Activated CD4-positive, alpha-beta T cell treated with anti-CD3 and anti-CD28 coated beads for 24 hours (primary cell): ENCODE measurements at places on chromosomes 5 and 9.

GRCh38 chr9:81374459-81375186, 314.7 kb downstream of the TLE1 start:
- no peak for DNase-seq

DNA sequence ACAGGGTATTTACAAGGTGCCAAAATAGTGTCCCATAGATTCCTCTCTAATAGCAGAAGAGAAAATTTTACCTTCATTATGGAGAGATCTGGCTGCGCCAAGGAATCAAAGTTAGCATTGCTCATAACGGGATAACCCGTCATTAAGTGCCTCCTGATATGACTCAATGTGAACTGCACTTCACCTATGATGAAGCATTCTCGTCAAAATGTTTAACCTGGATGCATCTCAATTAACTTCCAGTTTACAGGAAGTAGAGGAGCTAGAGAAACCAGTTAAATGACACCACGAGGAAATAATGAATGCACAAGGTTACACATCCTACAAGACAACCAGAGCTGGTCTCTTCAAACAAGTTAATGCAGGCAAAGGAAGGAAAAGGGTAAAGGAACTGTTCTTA, 17.2 kb downstream of the FBXW11 start:
- DNase-seq: no peak

- DNase-seq: no peak
These were observed 3.7 kb downstream of the ECSCR start for GRCh38 chr5:139458580-139459407.

DNA sequence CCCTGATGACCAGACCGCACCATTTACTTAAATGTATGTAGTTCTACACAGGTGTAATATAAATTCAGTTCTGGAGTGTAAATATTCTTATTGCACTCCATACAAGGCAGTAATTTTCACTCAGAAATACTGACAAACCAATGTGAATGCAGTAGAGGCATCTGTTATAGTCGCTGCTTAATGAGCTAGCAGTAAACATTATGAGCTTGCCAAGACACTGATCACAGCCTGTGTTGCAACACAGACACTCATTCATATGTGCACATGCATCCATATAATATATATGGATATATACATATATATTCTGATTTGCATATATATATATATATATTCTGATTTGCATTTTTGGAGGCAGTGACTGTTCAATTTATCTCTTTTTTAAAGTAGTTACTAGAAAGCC, 435.1 kb upstream of the ST8SIA4 start:
- no peak for DNase-seq

GRCh38 chr5:150258130-150258529, 31.4 kb downstream of the CAMK2A start:
- DNase-seq: no peak

DNA sequence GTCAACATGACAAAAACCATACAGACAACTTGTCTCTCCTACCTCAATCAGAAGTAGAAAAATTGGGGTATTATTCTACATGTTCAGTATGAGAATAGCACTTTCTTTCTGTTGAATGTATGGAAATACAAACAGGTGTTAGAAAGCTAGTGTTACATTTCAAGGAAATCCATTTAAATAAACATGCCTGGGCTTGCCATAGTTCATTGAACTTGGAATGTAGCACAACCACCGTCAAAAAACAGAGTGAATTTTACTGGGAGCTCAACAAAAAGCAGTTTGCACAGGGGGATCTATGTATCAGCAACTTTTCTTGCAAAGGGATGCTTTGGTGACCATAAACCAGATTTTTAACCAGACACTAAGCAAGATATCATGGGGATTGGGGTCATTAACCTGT, 307.9 kb upstream of the SMARCA2 start:
- no peak for DNase-seq

GRCh38 chr9:20884985-20885593, 146.4 kb downstream of the HACD4 start:
- DNase-seq: peak; percentile 41

- peak; percentile 45 for DNase-seq
These were observed 7.4 kb downstream of the B4GALT1 start for GRCh38 chr9:33159777-33160127.

DNA sequence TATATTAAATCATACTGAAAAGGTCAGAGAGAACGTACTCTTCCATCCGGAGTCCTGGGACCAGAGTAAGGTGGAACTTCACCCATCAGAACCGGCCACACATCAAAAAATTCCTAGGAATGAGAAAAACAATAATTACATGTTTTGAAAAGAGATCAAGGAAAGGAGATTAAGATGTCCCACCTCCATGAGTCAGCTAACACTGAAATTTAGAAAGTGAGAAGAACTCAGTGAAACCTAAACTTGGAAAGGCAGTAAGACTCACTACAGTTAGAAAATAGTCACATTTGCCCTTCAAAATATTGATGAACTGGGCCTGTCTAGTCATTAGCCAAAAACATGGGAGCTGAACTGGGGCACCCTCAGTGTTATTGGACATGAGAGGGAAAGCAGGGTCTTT, 23.0 kb downstream of the PDE6A start:
- no peak for DNase-seq

DNA sequence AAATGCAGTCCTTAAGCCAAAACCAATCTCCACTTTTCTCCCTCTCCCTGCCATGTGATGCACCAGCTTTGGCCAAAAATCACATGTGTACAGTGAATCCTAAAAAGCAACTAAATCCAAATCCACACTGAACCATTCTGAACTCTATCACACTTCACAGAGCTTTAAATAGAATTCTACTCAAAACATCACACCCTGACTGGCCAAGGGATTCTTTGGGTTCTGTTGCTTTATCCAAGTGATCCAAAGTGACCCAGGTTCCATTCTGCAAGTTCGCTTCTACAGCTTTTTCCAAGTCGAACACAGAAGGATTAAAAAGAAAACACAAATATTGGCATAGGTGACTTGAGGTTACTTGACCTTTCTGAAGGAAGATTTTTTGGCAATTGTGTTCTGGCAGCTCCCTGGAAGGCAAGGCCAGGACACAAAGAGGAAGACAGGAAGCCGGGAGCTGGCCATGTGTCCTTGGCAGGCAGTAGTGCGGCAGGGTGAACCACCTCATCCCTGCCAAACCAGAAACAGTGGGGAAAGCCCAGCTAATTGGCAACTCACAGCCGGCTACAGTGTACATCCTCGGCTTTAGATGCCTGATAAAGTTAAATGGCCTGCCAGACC, 115.0 kb downstream of the NFIB start:
- no peak for DNase-seq

- DNase-seq: no peak
These were observed 216.0 kb downstream of the NR3C1 start for GRCh38 chr5:143187495-143187894.

DNA sequence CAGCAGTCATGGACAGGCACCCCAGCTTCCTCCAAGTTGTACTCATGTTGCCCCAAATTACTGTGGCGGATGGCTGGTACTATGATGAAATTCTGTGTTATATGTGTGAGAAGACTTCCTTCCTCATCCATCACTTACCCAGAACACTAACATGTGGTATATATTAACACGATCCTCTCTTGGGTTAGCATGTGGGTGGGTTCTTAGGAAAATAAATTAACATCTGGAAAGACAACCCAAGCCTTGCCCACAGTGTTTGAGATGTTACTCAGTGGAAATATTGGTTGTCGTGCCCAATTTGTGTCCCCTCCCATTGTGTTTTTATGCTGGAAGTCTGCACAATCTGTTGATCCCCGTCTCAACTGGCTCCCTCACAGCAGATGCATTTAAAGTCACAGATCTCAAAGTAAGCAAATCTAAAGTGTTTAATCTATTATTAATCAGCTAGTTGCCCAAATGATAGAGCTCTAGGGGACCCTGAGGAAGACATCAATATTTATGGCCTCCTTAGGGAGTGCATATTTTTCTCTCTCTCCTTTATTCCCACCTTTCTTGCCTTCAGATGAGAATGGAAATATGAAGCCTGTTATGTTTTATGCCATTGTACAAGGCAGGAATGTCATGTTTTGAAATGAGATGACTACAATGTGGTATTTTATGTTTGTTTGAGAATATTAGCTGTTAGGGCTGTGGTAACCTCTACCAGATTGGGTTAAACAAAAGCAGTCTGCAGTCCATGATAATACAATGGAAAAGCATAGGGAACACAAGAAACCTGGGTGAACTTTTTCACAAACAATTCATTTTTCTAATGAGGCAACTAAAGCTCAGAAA, 93.9 kb downstream of the GRIA1 start:
- DNase-seq: no peak

- no peak for DNase-seq
These were observed 103.5 kb upstream of the C5orf63 start for GRCh38 chr5:127176769-127177168.

DNA sequence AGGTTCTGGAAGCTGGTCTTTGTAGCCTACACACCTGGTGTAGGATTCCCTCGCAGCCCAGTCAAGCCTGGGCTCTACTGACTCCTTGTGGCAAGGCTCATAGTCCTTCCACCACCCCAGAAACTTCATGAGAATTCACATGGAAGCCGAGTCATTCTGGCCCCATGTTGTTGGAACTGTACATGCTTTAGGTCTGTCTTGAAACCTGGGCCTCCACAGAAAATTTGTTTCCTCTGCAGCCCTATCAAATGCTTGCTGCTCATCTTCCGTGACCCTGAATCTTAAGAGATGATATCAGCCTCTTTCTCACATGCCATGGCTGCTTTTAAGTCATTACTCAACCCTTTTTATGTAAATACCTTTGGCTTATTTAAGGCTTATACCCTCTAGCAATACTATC, 113.4 kb upstream of the GRHPR start:
- DNase-seq: no peak

GRCh38 chr5:1835431-1835830, 34.2 kb downstream of the NDUFS6 start:
- DNase-seq: no peak

GRCh38 chr5:79225026-79225425, 10.9 kb upstream of the JMY start:
- DNase-seq: no peak

DNA sequence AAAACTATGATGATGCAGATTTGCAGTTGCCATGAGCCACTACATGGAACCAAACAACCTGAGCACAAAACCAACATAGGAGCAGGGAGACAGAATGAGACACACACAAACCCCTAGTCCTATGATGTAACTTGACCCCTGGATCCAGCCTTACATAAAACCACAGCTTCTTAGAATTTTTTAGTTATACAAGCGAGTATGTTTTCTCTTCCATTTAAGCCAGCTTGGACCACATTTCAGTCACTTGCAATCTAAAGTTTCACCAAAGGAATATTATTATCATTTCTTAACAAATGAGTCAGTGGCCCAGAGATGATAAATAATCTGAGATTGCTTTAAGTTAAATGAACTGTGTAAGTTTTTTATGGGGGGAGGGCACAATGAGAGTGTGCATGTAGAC, 6.8 kb downstream of the SPOCK1 start:
- DNase-seq: no peak
